Nasal cavity respiratory epithelium epithelial cell of viscerocranial mucosa (primary cell): ENCODE measurements at places on chromosomes 1 and 21. TPM values are rescaled to one million over a fixed set of nuclear protein-coding genes. Genes with fewer than 3 reads are reported as not detected.

FCGR2B gene
- not detected in 2 replicates for total RNA-seq

FAM3B gene
- 0.28 TPM in 1 of 2 replicates, not detected in the other for total RNA-seq

OR2M4 gene
- not detected in 2 replicates for total RNA-seq

RPS27 gene
- total RNA-seq, result 1,004 and 1,747 TPM in 2 replicates

BNIPL gene
- total RNA-seq, result 3.3 and 7.5 TPM in 2 replicates

ADGRL2 gene
- 38.6 and 49.5 TPM in 2 replicates for total RNA-seq

GPR25 gene
- not detected in 2 replicates for total RNA-seq

CFHR4 gene
- total RNA-seq, result not detected in 2 replicates

GJA8 gene
- not detected in 2 replicates for total RNA-seq

MED8 gene
- total RNA-seq, result 40.2 and 97.7 TPM in 2 replicates

IL10 gene
- not detected in 2 replicates for total RNA-seq

BECN2 gene
- not detected in 2 replicates for total RNA-seq

EPS8L3 gene
- total RNA-seq, result not detected in 2 replicates

EPRS1 gene
- total RNA-seq, result 237 and 298 TPM in 2 replicates

IGSF9 gene
- total RNA-seq, result 3.1 and 20.9 TPM in 2 replicates

MINDY1 gene
- total RNA-seq, result 5.5 and 10.3 TPM in 2 replicates

GCSAML gene
- under 0.01 TPM in 1 of 2 replicates, not detected in the other for total RNA-seq
